ENCODE measurements at places on chromosomes 5 and 9. TPM values are rescaled to one million over a fixed set of nuclear protein-coding genes. Genes with fewer than 3 reads are reported as not detected.
A peak's percentile ranks its signal among the peaks of the same experiment; 100 is the strongest.

DNA sequence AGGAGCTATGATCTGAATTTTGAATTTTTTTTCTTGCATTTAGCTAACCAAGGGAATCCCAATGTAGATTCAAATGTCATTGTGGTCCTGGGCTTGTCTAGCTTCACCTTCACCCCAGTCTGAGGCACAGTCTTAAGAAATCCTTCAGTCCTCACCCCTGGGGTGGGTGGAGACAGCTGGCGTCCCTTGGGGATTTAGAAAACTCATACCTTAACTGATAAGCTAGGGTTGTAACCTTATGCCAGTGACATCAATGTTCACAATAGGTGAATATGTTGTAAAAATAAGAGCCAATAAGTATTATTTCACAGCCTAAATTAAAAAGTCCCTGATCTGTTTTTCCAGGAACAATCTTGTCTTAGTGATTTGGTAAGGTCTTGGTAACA, 4.6 kb downstream of the ISOC1 start:
- no peak overlapping the region for H3K4me3 ChIP-seq
- DNase-seq, result no peak
- no peaks in the 10 kb centered on the region for H3K27me3 ChIP-seq
- H3K36me3 ChIP-seq, result no peaks in the 10 kb centered on the region
- peak overlapping the region; percentile 79 for H3K27ac ChIP-seq

DNA sequence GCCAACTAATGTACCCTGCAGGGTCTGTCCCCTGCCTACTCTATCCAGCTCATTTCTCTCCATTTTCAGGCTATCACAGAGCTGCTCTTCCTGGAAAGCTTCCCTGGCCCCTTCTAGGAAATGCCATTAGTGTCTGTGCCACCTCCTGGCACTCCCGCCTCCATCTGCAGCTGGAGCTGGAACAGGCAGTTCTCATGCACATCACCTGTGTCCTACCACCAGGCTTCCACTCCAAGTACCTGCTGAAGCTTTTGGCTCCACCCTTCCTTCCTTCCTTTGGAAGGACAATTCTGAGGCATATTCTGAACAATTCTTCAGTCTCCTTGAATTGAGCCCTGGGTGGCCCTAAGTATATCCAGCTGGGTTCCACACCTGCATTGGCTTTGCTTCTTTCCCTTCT, 156.2 kb upstream of the ZNF618 start:
- no peak overlapping the region for H3K4me3 ChIP-seq
- no peaks in the 10 kb centered on the region for H3K36me3 ChIP-seq
- H3K4me1 ChIP-seq, result no peaks in the 10 kb centered on the region
- no peak overlapping the region for H3K27ac ChIP-seq
- H3K27me3 ChIP-seq, result no peaks in the 10 kb centered on the region
- DNase-seq, result no peak

- no peak for DNase-seq
- no peak overlapping the region for H3K4me3 ChIP-seq
- no peak overlapping the region for H3K27ac ChIP-seq
- H3K4me1 ChIP-seq, result no peaks in the 10 kb centered on the region
- H3K36me3 ChIP-seq, result no peaks in the 10 kb centered on the region
- no peaks in the 10 kb centered on the region for H3K27me3 ChIP-seq
Observed at GRCh38 chr5:165157219-165157618, 1651.8 kb downstream of the MAT2B start.

- H3K27ac ChIP-seq, result no peak overlapping the region
- DNase-seq, result no peak
- no peaks in the 10 kb centered on the region for H3K4me1 ChIP-seq
- no peaks in the 10 kb centered on the region for H3K36me3 ChIP-seq
Observed at GRCh38 chr5:17443333-17444130, 54.5 kb upstream of the TAF11L2 start.

DNA sequence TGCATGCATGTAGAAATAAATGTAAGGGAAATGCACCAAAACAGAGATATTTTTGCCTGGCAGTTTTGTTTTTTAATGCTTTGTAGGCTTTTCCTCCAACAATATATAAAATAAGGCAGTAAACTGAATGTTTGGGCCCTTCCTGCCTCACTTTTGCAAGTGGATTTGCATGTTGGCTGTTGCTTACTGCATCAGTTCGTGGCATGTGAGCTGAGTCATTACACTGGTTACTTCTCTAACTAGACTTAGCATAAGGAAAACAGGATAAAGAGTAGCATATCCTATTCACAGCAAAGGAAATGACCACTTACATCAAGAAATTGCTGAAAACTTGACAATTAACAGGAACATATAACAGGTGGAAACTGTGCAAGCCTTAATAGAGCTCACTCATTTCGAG, 113.4 kb downstream of the TLE1 start:
- no peak for DNase-seq
- H3K27ac ChIP-seq, result no peak overlapping the region
- no peak overlapping the region for H3K4me3 ChIP-seq

DNA sequence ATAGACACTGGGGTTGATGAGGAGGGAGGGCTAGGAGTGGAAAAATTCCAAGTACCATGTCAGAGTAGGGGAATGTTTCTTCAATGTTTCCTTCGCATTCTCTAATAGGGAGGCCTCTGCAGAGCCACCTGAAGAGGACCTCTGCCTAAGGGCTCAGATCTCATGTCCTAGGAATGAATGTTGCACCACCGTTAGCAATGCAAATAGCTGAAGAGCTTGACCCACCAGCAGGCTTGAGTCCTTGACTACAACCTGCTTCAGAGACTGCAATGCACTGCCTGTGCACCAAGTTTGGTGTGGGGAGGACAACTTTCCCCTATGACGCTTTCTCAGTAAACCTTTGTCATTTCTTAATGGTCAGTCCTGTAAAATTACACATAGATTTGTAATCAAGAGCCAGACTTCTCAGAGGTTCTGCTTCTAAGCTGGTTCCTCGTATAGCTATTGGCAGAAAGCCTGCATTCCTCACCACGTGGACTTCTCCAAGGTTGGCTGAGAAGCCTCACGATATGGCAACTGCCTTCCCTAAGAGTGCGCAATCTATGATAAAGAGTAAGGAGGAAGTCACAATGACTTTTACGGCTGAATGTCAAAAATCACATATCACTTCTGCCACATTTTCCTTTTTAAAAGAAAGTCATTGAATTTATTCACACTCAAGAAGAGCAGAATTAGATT, 600.7 kb upstream of the PTGER4 start:
- H3K4me1 ChIP-seq, result no peaks in the 10 kb centered on the region
- H3K4me3 ChIP-seq, result no peak overlapping the region
- H3K27ac ChIP-seq, result no peak overlapping the region

The TAF11L5 gene
- not detected for total RNA-seq

The CDKN2B-AS1 gene
- 0.61 TPM for total RNA-seq

All from heart left ventricle (tissue), 16 donors.